Hepatocyte (in vitro differentiated cells): ENCODE measurements at places on chromosomes 6 and 20. TPM values are rescaled to one million over a fixed set of nuclear protein-coding genes. Genes with fewer than 3 reads are reported as not detected.
A peak's percentile ranks its signal among the peaks of the same experiment; 100 is the strongest.

JPH2 gene
- 5.7 and 6.6 TPM in 2 replicates for total RNA-seq

DNA sequence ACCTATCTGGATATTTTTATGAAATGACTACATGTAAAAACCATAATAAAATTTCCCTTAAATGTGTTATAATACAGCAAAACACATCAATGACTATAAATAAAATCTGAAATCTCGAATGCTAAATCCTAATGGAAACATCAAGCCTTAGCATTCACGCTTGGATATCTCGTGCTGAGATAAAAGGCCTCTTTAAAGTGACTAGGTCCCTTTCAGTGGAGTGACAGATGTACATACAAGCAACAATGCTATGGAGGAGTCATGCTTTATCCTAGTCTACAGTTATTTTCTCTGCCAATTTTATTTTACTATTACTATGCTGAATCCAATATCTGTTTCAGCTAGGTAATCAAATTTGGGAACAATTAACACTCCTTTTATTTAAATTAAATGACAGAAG lies 72.4 kb downstream of the MAP3K7 start:
- DNase-seq, result no peak
- H3K4me3 ChIP-seq, result no peak overlapping the region
- no peaks in the 10 kb centered on the region for H3K36me3 ChIP-seq
- H3K27ac ChIP-seq, result no peak overlapping the region

DNA sequence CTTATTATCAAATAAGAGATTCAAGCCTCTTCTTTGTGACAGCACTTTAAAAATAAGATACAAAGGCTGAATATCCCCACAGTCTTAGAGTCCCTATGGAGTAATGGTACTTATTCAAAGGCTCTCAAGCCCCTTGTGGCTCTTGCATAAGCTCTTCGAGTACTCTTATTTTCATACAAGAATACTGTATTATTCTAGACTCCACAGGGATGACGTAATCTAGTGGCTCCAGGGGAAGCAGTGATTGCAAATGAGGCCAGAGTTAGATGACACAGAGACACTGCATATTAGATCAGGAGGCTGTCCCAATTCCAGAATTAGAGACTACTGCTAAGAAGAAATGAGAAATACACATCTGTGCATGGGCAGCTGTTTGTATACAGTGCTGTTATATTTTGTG lies 1195.9 kb upstream of the MAP3K7 start:
- H3K4me3 ChIP-seq, result no peak overlapping the region
- no peaks in the 10 kb centered on the region for H3K27me3 ChIP-seq
- no peaks in the 10 kb centered on the region for H3K4me1 ChIP-seq
- no peaks in the 10 kb centered on the region for H3K36me3 ChIP-seq

GRCh38 chr6:147774856-147775255 lies 266.4 kb downstream of the SAMD5 start:
- no peak overlapping the region for H3K4me3 ChIP-seq

GRCh38 chr20:62318400-62319345 lies 15.9 kb downstream of the ADRM1 start:
- H3K27ac ChIP-seq, result no peak overlapping the region
- no peaks in the 10 kb centered on the region for H3K36me3 ChIP-seq
- no peak overlapping the region for H3K4me3 ChIP-seq
- no peaks in the 10 kb centered on the region for H3K27me3 ChIP-seq

- peak; percentile 46 for DNase-seq
- H3K4me3 ChIP-seq, result no peak overlapping the region
- no peak overlapping the region for H3K27ac ChIP-seq
- H3K36me3 ChIP-seq, result no peaks in the 10 kb centered on the region
Observed at GRCh38 chr6:57190140-57190539, 18.0 kb downstream of the BAG2 start.

- no peak for DNase-seq
- peaks cover 17% of the 10 kb centered on the region for H3K4me1 ChIP-seq
- no peaks in the 10 kb centered on the region for H3K27me3 ChIP-seq
- H3K27ac ChIP-seq, result no peak overlapping the region
Observed at GRCh38 chr6:51934098-51934497, 153.3 kb downstream of the PKHD1 start.

GRCh38 chr6:155201461-155202226 lies 62.2 kb upstream of the CLDN20 start:
- peak; percentile 44 for DNase-seq
- H3K27me3 ChIP-seq, result no peaks in the 10 kb centered on the region
- H3K27ac ChIP-seq, result peak overlapping the region; percentile 84
- H3K36me3 ChIP-seq, result no peaks in the 10 kb centered on the region

DNA sequence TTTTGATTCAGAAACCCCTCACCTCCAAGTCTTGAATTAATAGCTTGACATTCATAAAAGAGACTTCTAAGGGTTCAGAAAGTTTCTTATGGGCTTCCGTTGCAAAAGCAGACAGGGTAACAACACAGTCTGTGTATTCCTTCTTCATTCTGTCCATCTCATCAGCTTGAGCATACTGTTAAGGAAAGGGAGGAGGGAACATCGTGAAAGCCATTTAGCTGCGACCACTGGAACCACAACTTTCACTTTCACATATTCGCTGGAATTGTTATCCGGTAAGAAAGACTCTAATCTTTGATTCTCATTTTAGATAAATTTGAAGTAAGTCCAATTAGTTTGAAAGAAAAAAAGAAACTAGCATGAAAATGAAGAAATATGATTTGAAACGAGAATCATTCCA lies 174.4 kb downstream of the SYNE1 start:
- peaks cover 5% of the 10 kb centered on the region for H3K4me1 ChIP-seq
- no peaks in the 10 kb centered on the region for H3K27me3 ChIP-seq
- DNase-seq, result no peak
- no peaks in the 10 kb centered on the region for H3K36me3 ChIP-seq
- no peak overlapping the region for H3K27ac ChIP-seq

GRCh38 chr20:50034567-50035180 lies 51.9 kb downstream of the SNAI1 start:
- H3K27ac ChIP-seq, result peak overlapping the region; percentile 63
- DNase-seq, result no peak
- no peak overlapping the region for H3K4me3 ChIP-seq
- H3K36me3 ChIP-seq, result no peaks in the 10 kb centered on the region

PHACTR1 gene
- 2.8 and 4.3 TPM in 2 replicates for total RNA-seq

- H3K4me3 ChIP-seq, result no peak overlapping the region
- no peaks in the 10 kb centered on the region for H3K36me3 ChIP-seq
- H3K27me3 ChIP-seq, result no peaks in the 10 kb centered on the region
- DNase-seq, result no peak
- no peak overlapping the region for H3K27ac ChIP-seq
Observed at GRCh38 chr6:11333132-11333849, 100.8 kb upstream of the NEDD9 start.

DNA sequence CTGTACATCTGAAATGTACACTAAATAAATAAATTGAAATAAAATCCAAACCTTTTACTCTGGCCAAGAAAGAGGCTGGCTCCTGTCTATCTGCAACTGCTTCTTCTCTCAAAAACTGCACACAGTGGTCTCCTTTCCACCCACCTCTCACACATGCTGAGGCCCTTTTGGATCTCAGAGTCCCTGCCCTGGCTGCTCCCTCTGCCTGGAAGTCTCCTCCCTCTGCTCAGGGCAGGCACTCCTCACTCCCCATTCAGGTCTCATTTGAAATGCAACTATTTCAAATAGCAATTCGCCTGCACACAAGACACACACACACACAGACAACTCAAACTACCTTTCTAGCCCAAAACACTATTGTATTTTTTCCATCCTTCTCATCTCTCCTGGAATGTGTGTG lies 348.8 kb downstream of the PKHD1 start:
- no peaks in the 10 kb centered on the region for H3K27me3 ChIP-seq
- no peak for DNase-seq
- no peak overlapping the region for H3K27ac ChIP-seq
- no peak overlapping the region for H3K4me3 ChIP-seq
- H3K36me3 ChIP-seq, result no peaks in the 10 kb centered on the region

GRCh38 chr6:80531681-80532619 lies 425.5 kb downstream of the BCKDHB start:
- peaks cover 14% of the 10 kb centered on the region for H3K4me1 ChIP-seq
- no peaks in the 10 kb centered on the region for H3K27me3 ChIP-seq
- no peak overlapping the region for H3K4me3 ChIP-seq
- DNase-seq, result no peak

- H3K4me3 ChIP-seq, result peak overlapping the region; percentile 78
- H3K4me1 ChIP-seq, result peaks cover 10% of the 10 kb centered on the region
- peak; percentile 55 for DNase-seq
- H3K36me3 ChIP-seq, result no peaks in the 10 kb centered on the region
- no peaks in the 10 kb centered on the region for H3K27me3 ChIP-seq
Observed at GRCh38 chr6:83429857-83430610, 817 bp downstream of the ME1 start.

ESR1 gene
- 0.07 and 0.08 TPM in 2 replicates for total RNA-seq

DNA sequence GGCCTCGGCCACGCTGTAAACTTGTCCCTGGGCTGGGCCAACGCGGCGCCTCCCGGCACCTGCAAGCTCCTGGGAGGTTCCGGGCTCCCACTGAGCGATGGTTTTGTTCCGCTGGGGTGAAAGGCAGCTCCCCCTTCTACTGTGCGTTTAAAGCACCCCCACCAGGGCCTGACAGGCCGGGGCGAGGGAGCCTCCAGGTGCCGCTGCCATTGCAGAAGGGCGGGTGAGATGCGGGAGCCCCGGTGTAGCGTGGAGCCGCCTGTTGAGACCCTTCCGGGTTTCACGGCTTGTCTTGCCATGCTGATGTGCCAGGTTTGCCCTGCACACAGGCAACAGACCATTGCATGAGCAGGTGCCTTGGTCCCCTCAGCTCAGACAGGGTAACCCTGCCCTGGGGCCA lies 2.9 kb downstream of the COL20A1 start:
- H3K27me3 ChIP-seq, result peaks cover 10% of the 10 kb centered on the region
- H3K4me1 ChIP-seq, result peaks cover 1% of the 10 kb centered on the region
- DNase-seq, result no peak
- H3K36me3 ChIP-seq, result no peaks in the 10 kb centered on the region

DNAH8 gene
- total RNA-seq, result 0.03 and 0.12 TPM in 2 replicates

DNA sequence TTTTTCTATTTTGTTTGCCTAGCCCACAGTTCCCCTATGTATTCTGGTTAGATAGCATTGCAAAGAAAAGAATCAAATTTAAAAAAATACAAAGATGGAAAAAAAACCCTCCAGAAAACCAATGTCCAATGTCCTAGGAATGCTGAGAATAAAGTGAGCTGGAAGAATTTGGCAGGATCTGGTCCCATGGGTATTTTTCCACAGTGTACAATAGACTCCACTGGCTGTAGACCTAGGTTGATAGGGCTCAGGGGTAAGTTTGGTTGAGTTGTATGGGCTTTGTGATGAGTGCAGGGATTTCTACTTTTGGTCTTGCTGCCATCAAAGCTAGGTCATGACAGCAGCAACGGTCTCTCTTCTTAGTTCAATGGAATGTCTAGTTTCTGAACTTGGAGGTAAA lies 41.5 kb downstream of the SLC22A2 start:
- no peak overlapping the region for H3K27ac ChIP-seq
- DNase-seq, result no peak
- H3K4me3 ChIP-seq, result no peak overlapping the region
- H3K4me1 ChIP-seq, result peaks cover 6% of the 10 kb centered on the region
- peaks cover 3% of the 10 kb centered on the region for H3K27me3 ChIP-seq

DNA sequence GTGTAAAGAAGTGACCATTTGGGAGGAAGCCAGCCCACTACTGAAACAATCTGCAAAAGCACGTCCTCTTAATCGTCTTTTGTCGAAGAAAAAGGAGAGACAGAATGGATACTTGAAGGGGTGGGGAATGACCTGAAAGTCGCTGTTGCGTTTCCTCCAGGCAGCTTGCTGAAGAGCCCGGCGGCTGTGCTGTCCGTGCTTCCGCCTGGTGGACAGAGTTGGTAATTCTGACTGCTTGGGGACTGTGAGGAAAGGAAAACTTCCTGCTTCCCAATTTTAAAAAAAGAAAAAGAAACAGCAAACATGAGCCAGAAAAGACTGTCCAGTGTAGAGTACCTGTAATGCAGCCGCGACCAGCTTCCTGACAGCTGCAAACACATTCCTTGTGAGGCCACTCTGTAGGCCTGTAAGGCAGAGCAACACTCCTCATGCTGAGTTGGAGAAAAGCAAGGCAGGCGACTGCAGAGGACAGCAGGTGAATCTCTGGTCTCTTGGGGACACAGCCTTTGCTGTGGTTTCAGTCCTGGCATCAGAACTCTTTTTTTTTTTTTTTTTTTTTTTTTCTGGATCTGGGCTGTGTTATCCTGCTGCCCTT lies 251.1 kb upstream of the TBX18 start:
- peak; percentile 82 for DNase-seq

KIAA0408 gene
- total RNA-seq, result 6.4 and 7.4 TPM in 2 replicates

CTAGE9 gene
- 0.20 and 0.80 TPM in 2 replicates for total RNA-seq

TRIM15 gene
- 2.6 and 3.6 TPM in 2 replicates for total RNA-seq

- no peaks in the 10 kb centered on the region for H3K36me3 ChIP-seq
- H3K27ac ChIP-seq, result no peak overlapping the region
- DNase-seq, result peak; percentile 12
- no peak overlapping the region for H3K4me3 ChIP-seq
Observed at GRCh38 chr20:15491575-15491974, 1081.7 kb downstream of the KIF16B start.

PLEKHG1 gene
- 6.3 and 6.8 TPM in 2 replicates for total RNA-seq

BCL2L1 gene
- total RNA-seq, result 139 and 145 TPM in 2 replicates

LPA gene
- 1.1 and 1.4 TPM in 2 replicates for total RNA-seq

- no peak overlapping the region for H3K4me3 ChIP-seq
- no peak overlapping the region for H3K27ac ChIP-seq
- no peaks in the 10 kb centered on the region for H3K27me3 ChIP-seq
- peaks cover 32% of the 10 kb centered on the region for H3K4me1 ChIP-seq
- no peak for DNase-seq
- no peaks in the 10 kb centered on the region for H3K36me3 ChIP-seq
Observed at GRCh38 chr6:33414592-33415271, 3.2 kb downstream of the CUTA start.

DNA sequence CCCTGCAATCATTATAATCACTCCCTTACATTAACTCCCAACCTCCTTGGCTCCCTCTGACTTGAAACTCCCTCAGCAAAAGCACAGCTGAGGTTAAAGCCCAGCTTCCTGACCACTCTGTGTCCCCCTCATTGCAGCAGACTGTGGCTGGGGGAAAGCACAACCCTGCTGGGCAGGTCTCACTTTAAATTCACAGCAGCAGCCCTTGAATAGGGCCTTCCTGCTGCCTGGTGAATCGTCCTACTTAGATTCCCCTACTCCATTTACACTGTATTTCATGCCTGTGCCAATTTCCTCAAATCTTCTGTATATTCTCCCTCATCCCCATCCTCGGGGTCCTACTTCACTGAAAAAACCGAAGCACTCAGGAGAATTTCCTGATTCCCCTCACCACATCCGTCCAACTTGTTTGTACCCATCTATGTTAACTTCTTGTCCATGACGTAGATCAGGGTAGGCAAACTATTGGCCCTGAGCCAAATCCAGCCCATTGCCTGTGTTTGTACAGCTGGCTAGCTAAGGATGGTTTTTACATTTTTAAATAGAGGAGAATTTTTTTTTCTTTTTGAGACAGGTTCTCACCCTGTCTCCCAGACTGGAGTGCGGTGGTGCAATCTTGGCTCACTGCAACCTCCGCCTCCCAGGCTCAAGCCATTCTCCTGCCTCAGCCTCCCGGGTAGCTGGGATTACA lies 31.5 kb upstream of the GCM1 start:
- H3K4me1 ChIP-seq, result peaks cover 5% of the 10 kb centered on the region
- H3K36me3 ChIP-seq, result no peaks in the 10 kb centered on the region
- no peak overlapping the region for H3K4me3 ChIP-seq

GRCh38 chr20:61874421-61875068 lies 191.1 kb downstream of the TAF4 start:
- H3K4me3 ChIP-seq, result no peak overlapping the region
- H3K36me3 ChIP-seq, result no peaks in the 10 kb centered on the region
- no peaks in the 10 kb centered on the region for H3K4me1 ChIP-seq
- no peaks in the 10 kb centered on the region for H3K27me3 ChIP-seq
- no peak overlapping the region for H3K27ac ChIP-seq
- peak; percentile 28 for DNase-seq

MCHR2 gene
- total RNA-seq, result 0.27 TPM in 1 of 2 replicates, not detected in the other
